ENCODE measurements at places on chromosomes 11 and 22.
A peak's percentile ranks its signal among the peaks of the same experiment; 100 is the strongest.

DNA sequence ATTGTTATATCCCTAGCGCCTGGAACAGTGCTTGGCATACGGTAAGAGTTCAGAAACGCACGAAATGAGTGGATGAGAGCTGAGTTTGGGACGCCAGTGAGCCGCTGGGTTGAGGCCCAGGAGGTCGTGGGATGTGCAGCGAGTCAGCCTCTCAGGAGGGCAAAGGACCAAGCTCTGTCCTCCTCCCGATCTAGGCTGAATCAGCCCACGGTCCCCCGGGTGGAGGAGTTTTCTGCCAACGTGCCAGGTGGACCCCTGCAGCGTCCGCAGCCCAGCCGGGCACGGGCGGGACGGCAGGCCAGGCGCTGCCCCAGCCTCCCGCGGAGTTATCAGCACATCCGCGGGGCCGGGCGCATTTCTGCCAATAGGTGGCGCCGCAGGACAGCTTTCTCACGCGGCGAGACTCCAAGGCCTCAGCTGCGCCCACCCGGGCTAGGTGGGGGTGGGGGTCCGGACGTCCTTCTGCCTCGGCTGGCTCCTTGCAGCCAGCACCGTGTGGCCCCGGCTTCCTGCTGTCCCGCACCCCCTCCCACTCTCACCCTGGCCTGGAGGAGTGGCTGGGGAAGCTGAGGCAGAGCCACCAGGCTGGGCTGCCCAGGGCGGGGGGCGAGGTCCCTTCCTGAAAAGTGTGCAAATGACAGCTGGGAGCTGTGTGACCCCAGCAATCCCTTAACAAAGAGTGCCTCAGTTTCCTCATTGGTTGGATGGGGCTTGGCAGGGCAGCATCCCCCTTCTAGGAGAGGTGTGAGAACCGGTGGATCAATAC is 2.2 kb upstream of the RPS19BP1 start:
- peak; percentile 64 for DNase-seq

GRCh38 chr11:27705873-27706820 is 5.9 kb upstream of the BDNF start:
- DNase-seq: no peak

GRCh38 chr22:18995327-18995711 is 59.2 kb upstream of the PRODH start:
- no peak for DNase-seq

DNA sequence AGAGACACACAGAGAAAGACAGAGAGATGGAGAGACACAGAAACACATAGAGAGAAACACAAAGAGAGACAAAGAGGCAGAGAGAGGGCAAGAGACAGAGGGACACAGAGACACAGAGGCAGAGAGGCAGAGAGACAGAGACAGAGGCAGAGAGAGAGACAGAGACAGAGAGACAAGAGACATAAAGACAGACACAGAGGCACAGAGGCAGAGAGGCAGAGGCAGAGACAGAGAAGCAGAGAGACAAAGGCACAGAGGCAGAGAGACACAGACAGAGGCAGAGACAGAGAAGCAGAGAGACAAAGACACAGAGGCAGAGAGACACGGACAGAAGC is 6.3 kb downstream of the TNNI2 start:
- DNase-seq: no peak

GRCh38 chr11:2540223-2540991 is 95.6 kb downstream of the KCNQ1 start:
- no peak for DNase-seq

DNA sequence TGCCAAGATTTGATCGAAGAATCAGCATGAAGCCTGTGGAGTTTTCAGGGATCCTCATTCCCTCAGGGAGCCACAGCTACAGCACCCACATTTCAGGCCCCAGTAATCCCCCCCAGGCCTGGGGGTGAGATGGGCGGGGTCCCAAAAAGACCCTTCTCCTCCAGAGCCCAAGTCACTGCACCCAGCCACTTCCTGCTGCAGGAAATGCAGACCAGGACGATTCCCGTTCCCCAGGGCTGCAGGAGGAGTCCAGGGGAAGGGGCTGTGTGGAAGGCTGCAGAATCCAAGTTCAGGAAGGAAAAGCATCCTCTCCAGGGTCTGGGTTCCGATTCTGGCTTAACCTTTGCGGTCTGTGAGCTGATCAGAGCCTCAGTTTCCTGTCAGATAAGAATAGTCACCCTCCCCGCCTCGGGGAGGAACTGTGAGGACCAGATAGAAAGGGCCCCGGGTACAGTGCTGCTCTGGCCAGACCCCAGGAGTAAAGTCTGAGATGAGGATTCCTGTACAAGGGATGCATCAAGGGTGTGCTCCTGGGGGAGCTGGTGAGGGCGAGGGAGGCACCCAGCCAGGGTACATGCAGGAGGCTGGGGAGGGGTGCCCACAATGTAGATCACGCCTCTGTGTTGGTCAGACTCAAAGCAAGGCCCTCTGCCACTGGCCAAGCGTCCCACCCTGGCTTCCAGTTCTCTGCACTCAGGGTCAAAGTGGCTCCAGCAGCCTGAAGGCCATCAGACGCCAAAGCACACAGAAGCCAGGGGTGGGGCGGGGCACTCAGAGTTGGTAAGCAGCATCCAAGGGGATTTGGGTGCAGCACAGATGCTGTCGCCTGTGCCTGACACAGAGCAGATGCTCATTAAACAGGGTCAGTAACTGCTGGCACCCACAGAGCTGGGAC is 30.1 kb upstream of the TP53I11 start:
- DNase-seq: no peak

GRCh38 chr11:43709689-43710088 is 29.2 kb downstream of the HSD17B12 start:
- no peak for DNase-seq

DNA sequence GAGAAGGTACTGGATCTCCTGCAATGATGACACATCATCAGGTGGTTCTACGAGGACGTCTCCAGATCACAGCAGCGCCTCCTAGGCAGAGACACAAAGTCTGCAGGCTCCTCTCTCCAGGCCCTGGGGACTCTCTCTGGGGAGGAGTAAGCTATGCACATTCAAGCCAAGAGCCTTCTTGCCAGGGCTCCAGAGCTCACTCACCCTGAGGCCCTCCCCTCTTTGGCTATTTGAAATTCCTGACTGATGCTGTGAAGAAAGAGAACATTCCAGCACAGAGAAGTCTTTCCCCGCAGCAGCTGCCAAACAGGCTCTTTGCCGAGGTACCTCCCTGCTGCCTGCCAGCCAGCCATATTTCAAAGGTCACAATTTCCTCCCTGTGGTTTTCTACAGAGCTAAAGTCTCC is 204.9 kb downstream of the CSNK2A3 start:
- no peak for DNase-seq

- no peak for DNase-seq
These were observed 518 bp downstream of the CCDC179 start for GRCh38 chr11:22859756-22860155.

- DNase-seq: no peak
These were observed 151.7 kb downstream of the UVRAG start for GRCh38 chr11:75966537-75967287.

DNA sequence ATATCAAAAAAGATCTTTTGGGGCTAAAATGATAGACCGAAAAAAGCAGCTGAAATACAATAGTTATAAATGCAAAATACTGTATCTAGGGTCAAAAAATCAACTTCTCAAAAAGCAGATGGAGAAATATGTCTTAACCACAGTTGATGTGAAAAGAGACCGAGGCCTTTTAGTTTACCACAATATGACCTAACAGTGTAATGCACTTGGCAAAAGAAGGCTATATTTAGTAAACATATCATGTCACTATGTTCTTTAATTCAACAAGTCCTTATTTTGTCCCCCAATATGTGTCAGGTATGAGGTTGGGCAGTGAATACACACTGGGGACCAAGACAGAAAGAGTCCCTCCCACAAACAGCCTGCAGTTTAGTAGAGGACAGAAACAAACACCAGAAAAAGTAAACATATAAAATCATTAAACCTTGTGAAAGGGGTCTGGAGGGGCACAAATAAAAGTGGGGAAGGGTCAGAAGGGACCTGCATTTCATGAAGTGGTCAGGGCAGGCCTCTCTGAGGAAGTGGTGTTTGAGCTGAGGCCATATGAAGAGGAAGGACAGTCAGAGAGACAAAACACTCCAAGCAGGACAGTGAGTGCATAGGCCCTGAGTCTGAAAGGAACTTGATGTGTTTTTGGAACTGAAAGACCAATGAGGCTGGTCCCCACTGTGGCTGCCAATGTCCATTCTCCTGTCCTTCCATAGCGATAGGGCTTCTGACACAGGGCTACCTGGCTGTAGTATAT is 53.4 kb downstream of the LIF start:
- no peak for DNase-seq

GRCh38 chr11:61783717-61784505 is 8.5 kb downstream of the TMEM258 start:
- DNase-seq: no peak

DNA sequence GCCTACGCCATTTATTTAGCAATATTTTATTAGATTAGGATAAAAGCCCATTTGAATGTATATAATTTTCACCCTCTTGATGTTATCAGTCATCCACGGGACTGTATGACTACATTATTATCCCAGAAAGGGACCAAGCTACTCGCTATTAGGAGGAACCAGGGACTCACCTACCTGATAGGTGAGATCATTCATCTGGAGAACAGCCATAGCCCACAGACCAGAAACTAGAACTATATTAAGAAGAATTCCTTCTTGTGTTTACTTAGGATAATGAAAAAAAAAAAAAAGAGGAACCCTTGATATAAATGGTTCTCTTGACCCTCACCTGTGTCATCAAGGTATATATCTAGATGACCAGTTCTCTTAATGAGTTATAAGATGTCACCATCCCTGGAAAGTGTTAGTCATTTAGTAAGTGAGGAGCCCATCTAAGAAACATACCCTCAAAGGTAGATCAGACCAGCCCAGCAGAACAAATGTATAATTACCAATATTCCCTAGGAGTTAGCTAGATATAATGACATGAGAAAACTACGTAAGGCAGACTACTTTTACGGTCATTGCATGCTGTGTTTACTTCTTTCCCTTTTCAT is 8.0 kb downstream of the SIK3 start:
- no peak for DNase-seq

GRCh38 chr22:26567610-26568009 is 22.3 kb downstream of the TPST2 start:
- DNase-seq: no peak

DNA sequence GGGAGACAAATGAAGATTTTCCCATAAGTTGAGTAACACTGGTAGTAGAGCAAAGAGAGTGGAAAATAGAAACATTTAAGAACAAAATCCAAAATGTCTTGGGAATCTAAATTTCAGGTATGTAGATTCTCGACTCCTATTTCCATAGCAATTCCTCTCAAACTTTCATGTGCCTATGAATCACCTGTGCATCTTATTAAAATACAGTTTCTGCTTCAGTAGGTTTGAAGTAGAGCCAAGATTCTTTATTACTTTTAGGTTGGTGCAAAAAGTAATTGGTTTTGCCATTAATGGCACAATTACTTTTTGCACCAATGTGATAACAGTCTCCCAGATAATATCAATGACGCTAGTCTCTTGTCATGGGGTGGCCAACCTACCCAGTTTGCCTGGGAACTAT is 115.3 kb upstream of the SLC5A12 start:
- no peak for DNase-seq

DNA sequence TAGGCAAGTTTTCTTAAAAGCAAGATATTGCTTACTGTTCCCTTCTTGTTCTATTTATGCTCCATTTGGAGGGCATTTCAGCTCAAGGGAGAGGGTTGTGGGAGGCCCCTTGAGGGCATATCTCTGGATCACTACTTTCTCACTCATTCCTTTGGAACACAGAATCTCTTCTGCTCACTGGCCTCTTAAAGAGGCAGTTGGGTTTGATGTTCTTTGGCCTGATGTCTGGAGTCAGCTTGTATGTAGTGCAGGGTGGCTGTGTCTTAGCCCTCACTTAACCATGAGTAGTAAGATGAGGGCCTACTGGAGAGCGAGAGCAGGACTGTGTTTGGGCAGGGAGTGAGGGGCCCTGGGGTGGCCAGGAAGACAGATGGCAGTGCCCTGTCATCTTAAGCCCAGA is 3.6 kb downstream of the INCENP start:
- DNase-seq: no peak

DNA sequence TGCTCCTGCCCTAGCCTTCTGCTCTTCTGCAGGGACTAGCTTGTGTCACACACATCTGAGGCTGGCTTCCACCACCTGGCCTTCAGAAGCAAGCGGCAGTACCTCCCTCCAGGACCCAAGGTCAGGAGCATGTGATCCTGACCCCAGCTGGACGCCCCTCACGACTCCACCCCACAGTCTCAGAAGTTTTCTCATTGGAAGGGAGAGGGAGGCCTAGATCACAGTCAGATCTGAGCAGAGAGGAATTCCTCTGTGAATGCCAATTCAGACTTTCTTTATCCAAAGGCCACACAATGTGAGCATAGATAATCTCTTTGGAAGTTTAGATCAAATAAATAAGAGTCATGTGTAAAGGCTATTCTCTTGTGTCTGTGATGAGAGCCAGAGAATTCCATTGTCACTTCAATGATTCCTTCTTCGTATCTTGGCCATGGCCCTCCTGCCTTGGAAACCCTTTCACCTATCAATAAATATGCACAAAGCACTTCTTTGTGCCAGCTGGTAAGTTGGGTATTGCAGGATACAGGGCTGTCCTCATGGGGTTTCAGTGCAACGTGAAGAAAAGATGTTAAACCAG is 142.9 kb downstream of the SNX19 start:
- DNase-seq: no peak

DNA sequence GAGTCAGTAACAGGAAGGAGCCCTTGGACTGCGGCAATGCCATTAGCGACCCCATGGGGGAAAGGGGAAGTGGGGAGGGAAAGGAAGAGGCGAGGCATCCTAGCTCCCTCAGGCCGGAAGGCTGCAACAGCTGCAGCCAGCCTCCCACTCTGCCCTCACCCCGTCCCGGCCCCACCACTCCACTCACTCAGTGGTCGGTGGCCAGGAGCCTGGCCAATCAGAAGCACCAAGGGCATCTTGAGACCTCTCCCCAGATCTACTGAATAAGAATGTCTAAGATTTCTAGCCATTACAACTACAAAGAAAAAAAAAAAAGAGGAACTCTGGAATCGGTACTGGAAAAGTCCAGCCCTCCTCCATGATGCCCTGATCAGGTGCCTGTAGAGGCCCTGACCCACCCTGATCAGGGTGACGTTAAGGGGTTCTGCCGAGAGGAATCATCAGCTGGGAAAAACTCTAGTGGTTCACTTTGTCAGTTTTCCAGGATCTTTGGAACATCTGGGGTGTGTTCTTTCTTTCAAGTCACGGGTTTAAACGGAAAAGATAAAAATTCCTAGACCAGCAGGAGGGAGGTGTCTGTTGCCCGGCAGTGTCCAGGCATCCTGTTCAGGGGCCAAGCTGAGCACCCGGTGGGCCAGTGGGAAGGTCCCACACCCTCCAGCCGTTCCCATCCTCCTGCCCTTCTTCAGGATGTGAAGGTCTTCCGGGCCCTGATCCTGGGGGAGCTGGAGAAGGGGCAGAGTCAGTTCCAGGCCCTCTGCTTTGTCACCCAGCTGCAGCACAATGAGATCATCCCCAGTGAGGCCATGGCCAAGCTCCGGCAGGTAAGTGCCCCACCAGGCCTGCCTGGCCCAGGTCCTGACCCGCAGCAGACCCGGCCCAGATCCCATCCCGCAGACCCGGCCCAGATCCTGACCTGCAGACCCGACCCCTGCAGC is 14.4 kb downstream of the OAF start:
- DNase-seq: no peak

- DNase-seq: no peak
These were observed 94.6 kb downstream of the CCDC83 start for GRCh38 chr11:85949798-85950197.
